Inflammatory macrophage treated with lipopolysaccharide for 1 hour (primary cell): ENCODE measurements at places on chromosomes 7 and 10.

DNA sequence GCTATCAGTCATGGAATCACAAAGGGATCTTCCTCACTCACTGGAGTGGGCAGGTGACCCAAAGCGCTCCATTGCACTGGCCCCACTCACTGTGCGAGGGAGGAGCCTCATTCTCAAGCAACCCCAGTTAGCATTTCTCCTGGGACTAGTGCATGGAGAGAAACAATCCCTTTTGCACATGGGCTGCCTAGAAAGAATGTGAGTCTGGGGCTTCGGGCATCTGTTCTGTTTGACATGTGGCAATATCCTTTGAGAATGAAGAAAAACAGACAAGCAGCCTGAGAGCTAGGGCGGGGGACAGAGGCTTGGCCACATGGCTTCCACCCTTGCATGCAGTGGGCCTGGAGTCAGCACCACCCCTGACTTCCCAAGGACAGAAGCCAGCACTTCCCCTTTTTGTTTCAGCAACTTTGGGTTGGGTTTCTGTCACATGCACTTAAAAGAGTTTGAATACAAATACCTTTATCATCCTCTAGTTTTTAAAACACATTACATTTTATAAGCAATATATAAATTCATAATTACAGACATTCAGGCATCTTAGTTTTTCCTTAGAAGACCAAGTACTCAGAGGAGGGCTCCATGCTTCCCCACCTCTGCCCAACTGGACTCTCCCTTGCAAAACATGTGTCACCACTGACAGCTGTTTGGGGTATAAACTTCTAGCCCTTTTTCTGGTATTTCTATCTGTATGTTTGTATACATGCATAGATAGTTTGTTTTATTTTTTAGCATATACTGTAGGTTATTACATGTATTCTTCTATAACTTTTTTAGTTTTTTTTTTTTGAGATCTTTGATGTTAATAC lies 73.8 kb downstream of the RBM20 start:
- peak; percentile 89 for DNase-seq

- DNase-seq: no peak
Measured at GRCh38 chr10:74837743-74838142, 11.3 kb downstream of the KAT6B start.

- no peak for DNase-seq
Measured at GRCh38 chr7:13027321-13027720, 339.9 kb downstream of the ARL4A start.

DNA sequence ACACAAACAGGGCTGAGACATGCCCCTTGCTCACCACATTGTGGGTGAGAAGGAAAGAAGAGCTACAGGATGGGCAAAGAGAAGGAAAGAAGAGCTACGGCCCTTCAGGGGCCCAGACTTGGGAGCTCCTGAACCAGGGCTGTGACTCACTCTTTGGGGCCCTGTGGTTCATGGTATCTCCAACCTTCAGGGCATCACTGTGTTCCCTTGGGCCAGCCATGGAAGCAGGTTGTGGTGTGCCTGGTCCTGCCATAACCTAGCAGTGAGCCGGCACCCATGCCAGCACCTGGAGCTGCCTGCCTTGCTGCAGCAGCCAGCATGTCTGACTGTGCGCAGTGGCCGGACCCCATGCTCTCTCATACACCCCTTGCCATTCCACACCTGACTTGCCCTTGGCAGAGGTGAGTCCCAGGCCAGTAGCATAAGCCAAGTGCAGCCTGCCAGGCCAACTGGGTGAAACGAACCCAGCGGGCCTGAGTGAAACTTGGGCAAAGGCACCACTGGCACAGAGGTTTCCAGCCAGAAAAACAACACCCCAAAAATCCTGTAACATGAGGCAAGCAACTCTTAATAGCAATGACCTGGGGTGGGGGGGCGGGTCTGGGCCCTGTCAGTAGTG lies 89.0 kb upstream of the CACUL1 start:
- DNase-seq: no peak

DNA sequence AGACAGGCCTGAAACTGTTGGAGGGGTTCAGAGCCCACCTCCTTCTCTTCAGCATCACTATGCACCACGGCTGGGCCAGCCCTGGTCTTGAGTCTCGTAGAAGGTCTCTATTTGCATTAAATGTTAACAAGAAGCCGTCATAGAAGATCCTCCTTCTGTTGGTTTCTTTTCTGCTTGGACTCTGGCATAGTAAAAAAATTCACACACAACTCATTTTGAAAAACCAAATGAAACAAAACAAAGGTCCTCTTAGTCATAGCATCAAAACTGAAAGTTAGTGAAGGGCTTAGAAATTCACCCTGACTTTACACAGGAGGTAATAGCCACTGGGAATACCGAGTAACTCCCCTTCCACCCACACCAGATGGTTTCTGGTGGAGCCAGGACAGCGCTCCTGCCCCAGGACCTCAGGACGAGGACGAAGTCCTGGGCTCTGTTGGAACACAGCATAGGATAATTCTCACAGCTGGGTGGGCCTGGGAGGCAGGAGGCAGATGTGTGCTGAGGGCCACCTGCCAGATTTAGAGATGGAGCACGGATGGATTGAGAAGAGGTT lies 248.4 kb upstream of the KLF6 start:
- DNase-seq: no peak

DNA sequence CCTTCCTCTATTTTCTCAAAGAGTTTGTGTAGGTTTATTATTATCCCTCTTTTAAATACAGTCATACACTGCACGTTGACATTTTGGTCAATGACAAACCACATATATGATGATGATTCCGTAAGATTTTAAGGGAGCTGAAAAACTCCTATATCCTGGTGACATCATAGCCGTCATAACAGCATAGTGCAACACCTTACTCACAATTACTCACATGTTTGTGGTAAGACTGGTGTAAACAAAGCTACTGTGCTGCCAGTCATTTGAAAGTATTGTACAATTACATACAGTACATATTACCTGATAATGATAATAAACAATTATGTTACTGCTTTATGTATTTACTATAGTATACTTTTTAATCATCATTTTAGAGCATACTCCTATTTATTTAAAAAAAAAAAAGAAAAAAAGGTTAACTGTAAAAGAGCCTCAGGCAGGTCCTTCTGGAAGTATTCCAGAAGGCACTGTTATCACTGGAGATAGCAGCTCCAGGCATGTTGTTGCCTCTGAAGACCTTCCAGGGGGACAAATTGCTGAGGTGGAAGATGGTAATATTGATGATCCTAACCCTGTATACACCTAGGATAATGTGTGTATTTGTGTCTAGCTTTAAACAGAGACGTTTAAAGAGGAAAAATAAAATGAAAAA lies 123.3 kb upstream of the CDK1 start:
- no peak for DNase-seq

- no peak for DNase-seq
Measured at GRCh38 chr7:43648473-43649406, 65.8 kb downstream of the STK17A start.
